Head of caudate nucleus (tissue), 42 donors: ENCODE measurements at places on chromosomes 11 and 22.

DNA sequence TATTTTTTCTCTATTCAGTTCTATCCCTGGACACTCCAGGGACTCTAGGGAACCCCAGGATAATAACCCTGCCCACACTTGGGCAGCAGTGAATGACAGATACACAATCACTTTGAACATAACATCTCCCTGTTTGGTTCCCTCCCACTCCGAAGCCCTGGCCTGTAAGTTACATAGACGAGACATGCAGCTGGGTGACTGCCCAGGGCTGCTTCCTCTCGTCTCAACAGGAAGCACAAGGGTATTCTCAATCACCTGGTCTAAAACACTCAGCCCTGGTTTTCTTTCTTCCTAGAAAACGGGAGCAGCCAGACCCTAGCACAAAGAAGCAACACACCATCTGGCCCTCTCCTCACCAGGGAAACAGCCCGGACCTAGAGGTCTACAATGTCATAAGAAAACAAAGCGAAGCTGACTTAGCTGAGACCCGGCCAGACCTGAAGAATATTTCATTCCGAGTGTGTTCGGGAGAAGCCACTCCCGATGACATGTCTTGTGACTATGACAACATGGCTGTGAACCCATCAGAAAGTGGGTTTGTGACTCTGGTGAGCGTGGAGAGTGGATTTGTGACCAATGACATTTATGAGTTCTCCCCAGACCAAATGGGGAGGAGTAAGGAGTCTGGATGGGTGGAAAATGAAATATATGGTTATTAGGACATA lies 19.4 kb downstream of the LAYN start:
- no peak for DNase-seq

DNA sequence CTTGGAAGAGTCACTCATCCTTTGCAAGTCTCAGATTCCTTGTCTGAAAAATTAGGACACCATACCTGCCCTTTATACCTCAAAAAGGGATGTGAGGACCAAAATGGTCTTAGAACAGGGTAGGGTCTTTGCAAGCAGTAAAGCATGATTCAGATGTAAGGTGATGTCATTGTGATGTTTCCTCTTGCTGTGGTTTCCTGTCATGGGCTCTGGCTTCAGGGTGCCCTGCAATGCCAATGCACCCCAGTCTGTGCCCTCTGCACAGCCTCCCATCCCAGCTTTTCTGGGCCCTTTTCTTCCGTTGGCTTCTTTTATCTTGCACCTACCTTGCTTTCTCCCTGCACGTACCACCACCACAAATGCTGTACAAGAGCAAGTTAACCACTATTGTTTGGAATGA lies 87.8 kb upstream of the NNMT start:
- DNase-seq: no peak

DNA sequence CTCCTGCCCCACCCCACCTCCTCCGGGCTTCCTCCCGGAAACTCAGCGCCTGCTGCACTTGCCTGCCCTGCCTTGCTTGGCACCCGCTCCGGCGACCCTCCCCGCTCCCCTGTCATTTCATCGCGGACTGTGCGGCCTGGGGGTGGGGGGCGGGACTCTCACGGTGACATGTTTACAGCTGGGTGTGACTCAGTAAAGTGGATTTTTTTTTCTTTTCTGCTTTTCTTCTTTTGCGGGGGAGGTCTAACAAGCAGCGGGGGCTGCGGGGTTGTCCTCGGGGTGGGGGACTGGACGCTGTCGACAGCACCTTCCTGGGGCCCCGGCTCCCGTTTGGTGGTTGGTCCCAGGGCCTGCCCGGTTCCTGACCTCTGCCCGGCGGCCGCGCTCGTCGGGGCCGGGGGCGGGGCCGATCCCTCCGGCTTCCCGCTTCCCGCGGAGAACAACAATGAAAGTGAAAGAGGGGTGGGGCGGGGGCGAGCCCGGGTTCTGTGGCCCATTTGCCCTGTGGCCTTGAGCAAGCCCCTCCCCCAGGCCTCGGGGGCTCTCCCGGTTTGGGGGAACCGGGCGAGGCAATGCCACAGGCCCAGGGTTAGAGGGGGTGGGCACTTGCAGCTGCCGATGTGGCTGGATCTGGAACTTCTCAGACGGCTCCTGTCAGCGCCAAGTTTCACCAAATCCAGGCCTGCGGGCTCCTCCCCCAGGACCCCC lies 975 bp upstream of the MDK start:
- DNase-seq: peak; percentile 31

DNA sequence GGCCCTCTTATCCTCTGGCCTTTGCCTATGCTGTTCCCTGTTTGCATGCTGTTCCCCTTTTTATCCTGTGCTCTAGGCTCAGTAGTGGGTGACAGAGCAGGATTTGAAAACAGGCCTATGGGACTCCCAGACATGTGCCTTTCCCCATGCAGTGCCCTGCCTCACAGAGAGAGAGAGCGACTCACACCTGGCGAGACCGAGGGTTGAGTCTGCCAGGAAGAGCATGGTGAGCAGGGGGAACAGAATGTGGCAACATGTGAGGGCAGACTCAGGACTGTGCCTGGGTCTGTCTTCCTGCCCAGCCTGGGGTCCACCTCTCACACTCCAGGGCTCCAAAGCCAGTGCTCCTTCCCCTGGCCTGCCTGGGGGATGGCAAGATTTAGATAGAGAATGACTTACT lies 75.0 kb downstream of the NFAM1 start:
- DNase-seq: no peak
